ENCODE measurements at places on chromosomes 11 and 22.

- no peak for DNase-seq
Measured at GRCh38 chr11:130766650-130767565, 149.4 kb downstream of the SNX19 start.

GRCh38 chr22:33984656-33985285 lies 64.5 kb upstream of the LARGE1 start:
- DNase-seq, result no peak

- peak; percentile 89 for DNase-seq
Measured at GRCh38 chr11:32894149-32894827, 1.7 kb downstream of the QSER1 start.

- no peak for DNase-seq
Measured at GRCh38 chr11:11521306-11522002, 100.4 kb downstream of the GALNT18 start.

DNA sequence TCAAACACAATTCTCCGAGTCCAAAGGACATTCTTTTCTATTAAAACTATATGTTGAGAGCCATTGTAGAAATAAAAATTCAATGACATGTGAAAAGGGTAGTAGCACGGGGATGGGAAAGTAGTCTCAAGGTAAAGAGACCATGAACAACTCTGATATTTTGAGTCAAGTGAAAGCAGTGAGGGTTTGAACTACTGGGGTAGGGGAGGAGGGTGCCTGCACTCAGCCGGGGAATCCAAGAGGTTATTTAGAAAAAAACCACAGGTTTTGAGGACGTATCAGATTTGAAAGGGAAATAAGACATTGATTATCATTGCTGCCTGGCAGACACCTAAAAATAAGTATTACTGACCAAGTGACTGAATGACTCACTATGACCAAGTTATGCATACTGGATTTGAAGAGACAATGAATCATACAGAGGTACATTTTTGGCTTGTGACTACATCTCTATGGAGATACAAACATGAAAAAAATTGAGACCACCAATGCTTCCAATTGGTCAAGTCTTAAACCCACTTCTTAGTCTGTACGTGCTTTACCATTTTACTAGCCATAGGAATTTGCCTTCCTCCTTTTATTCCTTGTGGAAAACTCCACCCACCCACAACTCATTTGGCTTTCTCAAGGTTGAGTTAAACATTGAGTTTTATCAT lies 2.2 kb upstream of the OR52H1 start:
- DNase-seq, result no peak

DNA sequence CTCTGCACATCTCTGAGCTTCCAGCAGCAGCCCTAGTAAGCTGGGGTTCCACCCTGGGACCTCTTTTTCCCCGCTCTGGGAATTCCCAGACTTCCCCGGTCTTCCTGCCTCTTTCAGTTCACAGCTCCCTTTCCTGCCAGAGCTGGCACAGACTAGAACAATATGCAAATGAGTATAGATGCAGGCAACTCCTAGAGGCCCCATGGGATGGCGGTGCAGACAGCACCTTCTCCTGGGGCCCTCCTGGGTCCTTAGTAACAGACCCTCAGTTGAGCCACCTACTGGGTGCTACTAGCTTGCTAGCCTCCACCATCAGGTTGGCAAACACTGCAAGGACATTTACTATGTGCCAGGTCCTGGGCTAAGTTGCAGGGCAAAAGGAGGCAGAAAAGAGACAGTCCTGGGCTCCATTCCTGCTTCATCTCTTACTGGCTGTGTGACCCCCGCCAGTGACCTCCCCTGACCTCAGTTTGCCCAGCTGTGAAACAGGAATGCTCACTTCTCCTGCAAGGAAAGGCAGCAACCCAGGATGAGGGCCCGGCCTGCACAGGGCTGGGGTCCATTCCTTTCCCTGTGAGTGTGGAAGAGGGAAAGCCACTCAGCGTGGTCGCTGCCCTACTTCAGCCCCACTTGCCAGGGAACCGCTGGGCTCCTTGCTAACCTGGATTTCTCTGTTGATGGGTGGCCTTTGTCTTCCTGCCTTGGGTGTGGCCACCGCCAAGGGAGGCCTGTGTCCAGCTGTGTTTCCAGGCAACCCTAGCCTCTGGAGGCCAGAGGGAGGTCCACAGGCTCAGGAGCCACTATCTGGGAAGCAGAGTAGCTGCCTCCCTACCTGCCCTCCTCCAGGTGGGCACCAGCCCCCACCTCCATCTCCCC lies 7.3 kb downstream of the RELT start:
- no peak for DNase-seq

GRCh38 chr11:134407321-134407828 lies 4.7 kb downstream of the B3GAT1 start:
- no peak for DNase-seq

DNA sequence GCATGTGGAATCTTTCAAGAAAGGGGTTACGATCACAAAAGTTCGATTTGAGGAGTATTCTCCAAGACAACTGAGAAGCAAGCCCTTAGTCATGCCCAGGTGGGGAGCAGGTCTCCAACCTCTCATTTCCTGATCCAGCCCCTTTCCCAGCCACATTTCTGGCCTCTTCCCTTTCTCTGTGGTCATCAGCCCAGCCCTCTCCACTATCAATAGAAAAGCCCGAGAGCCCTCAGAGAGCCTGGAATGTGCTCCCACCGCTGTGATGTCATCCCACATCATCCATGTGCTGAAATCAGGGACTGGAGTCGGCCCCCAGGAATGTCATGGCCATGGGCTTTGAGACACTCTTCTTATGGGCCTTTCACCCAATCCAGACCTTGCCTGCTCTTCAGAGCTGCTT lies 62.6 kb downstream of the KCNJ1 start:
- DNase-seq, result no peak

DNA sequence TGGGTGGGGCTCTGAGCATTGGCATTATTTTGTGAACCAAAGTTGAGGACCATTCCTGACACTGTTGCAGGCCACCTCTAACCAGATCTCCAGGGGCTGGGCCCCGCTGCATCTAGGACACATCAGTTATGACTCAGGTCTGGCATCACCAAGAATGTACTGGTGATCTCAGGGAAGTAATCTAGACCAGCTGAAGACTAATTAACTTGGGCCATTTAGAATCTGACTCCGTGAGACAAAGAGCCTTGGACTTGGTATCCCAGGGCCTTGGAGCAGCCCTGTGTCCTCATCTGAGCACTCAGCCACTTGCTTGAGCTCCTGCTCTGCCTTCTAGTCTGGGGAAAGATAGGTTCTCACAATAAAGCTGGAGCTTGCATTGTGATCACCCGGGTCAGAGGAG lies 200.6 kb downstream of the KIRREL3 start:
- no peak for DNase-seq

GRCh38 chr11:10413268-10413667 lies 41.8 kb upstream of the AMPD3 start:
- DNase-seq, result no peak

GRCh38 chr11:18108254-18108653 lies 2.4 kb upstream of the SAAL1 start:
- DNase-seq, result no peak

- DNase-seq, result no peak
Measured at GRCh38 chr11:33622186-33622585, 78.4 kb downstream of the C11orf91 start.

- DNase-seq, result no peak
Measured at GRCh38 chr22:43297270-43298061, 45.7 kb downstream of the SCUBE1 start.

DNA sequence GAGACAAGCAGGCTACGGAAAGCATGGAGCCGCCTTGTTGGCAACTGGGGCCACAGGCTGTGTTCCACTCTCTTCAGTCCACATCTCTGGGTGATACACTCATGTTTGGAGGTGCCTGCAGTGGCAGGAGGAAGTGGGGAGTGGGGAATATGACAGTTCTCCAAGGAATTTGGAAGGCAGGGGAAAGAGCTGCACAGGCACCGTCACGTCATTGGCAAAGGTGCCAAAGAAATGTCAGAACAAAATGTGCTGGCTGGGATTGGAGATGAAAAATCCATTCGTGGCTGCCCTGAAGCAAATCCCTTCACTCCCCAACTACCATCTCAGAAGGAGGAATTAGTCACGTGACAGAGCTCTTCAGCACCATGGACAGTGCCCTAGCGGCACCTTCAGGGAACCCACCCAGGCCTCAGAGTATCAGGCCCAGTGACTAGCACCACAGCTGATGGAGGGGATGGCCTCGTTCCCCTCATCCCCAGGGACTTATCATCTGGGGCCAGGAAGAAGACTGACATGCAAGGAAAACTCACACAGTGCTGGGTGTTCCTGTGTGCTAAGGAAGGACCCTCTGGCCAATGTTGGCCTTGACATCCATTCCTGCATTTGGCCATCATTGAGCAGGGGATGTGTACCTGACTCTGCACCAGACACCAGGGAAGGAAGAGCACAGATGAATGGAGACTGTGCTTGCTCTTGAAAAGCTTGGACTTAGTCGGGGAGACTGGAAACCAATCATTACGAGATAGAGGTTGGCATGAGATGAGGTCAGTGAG lies 48.5 kb upstream of the PRDM11 start:
- DNase-seq, result no peak

Measured in DMS79 treated with DMSO at 0.1 percent for 48 hours (cell line).